Cortex of kidney (tissue), 1 donor: ENCODE measurements at places on chromosomes 11 and 22.

GRCh38 chr11:61963282-61964057 lies 4.0 kb downstream of the FTH1 start:
- no peak for DNase-seq

- no peak for DNase-seq
These were observed 17.3 kb downstream of the TEAD1 start for GRCh38 chr11:12691473-12691872.

GRCh38 chr22:49533886-49534285 lies 293.8 kb downstream of the BRD1 start:
- no peak for DNase-seq

- no peak for DNase-seq
These were observed 1.8 kb downstream of the ADSL start for GRCh38 chr22:40348025-40348658.

GRCh38 chr11:26937386-26937785 lies 56.5 kb upstream of the FIBIN start:
- DNase-seq = no peak

GRCh38 chr22:23801238-23801821 lies 14.6 kb downstream of the SMARCB1 start:
- no peak for DNase-seq

GRCh38 chr11:117923275-117923674 lies 5.9 kb downstream of the TMPRSS13 start:
- DNase-seq = no peak

DNA sequence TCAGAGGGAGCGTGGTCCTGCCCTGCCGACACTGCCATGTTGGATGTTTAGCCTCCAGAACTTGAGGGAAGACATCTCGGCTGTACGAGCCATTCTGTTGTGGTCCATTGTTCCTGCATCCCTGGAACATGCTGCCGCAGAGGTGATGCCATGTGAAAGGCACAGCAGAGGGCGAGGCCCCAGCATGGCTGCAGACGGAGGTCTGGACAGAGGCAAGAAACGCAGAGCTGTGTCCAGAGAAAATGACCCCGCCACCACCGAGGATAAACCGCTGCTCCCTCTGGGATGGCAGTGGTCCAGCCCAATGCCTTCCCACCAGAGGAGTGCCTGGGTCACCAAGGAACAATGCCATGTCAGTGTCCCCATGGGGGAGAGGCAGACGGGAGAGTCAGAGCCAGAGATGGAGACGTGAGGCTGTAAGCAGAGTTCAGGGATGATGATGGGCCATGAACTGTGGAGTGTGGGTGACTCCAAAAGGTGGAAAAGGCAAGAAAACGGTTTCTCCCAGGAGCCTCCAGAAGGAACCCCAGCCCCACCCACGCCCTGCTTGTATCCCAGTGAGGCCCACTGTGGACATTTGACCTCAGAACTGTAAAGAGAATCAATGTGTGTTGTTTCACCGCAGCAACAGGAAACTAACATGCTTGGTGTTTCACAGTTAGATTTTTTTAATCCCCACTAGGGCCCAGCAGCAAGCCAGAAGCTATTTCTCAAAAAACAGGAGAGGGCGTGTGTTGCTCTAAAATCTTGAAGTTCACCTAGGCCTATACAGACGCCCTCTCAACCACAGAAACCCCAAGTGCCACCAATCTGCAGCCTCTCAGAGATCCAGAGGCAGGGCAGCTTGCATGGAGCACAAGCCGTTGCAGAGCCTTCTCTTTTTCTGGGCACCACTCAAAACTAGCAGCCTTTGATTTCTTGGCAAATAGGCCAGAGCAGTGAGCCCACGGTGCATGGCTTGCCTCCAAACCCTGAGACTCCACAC lies 1422.9 kb downstream of the TBC1D22A start:
- DNase-seq = no peak

DNA sequence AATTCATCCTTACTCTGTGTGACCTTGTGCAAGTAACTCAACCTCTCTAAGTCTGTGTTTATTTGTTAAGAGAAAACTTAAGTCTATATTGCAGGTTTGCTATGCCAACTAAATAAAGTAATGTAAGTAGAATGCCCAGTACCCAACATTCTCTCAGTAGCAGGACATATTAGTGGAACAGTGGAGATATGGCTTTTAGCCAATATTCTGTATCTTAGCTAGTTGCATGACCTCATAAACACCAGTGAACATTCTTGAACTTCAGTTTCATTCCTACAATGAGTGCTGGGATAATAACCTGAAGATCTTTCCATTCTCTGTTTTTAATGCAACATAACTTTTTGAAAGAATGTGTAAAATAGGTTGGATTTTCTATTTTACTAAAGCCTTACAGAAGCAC lies 77.0 kb downstream of the RAB38 start:
- DNase-seq = no peak

DNA sequence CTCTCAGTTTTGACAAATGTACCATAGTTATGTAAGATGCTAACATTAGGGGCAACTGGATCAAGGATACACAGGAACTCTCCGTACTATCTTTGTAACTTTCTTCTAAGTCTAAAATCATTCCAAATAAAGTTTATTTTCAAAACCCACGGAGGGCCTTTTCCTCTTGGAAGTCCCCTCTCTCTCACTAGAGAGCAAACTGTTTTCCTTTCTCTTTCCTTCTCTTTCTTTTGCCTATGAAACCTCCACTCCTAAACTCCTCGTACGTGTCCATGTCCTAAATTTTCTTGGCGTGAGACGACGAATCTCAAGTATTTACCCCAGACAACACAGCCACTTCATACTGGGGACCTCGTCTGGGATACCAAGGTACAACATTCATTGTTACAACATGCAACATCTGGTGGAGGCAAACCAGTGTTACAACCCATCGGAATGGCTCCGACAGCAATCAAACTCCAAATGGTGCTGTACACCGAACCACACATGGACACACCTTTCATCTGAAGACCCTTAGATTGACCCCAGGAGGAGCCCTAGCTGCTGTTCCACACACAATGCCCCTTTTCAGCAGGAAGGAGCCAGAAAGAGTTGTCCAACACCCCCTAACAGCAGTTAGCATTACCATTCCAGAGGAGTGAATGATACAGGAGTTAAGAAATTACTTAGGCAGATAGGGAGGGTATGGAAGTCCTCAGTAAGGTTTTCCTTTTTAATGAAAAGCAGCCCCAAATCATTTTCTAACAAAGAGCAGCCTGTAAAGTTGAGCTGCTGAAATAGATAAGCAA lies 108.1 kb downstream of the SGSM3 start:
- DNase-seq = no peak

GRCh38 chr22:48370508-48371325 lies 1457.0 kb downstream of the BRD1 start:
- DNase-seq = no peak

DNA sequence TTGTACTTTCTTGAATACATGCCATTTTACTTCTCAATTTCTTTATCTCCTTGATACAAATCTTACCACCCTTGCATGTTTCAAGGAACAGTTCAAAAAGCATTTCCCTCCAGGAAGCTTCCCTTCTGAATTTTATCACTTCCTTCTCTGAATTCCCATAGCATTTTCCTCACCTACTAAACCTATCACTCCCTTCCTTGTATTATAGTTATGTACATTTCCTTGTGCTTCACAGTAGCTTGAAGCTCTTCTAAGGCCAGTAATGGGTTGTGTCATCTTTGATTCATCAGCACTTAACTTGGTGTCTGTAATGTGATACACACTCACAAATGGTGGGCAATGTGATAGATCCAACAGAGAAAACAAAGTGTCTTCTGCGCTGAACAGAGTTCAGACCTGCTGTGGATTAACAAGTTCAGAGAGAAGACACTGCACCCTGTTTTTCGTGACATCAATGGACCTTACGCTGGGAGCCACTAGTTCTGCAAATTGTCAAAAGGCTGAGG lies 127.5 kb downstream of the CCDC81 start:
- DNase-seq = no peak

- no peak for DNase-seq
These were observed 597.2 kb downstream of the DLG2 start for GRCh38 chr11:85029964-85030363.

- DNase-seq = no peak
These were observed 1.9 kb downstream of the RNF121 start for GRCh38 chr11:71930556-71931244.

DNA sequence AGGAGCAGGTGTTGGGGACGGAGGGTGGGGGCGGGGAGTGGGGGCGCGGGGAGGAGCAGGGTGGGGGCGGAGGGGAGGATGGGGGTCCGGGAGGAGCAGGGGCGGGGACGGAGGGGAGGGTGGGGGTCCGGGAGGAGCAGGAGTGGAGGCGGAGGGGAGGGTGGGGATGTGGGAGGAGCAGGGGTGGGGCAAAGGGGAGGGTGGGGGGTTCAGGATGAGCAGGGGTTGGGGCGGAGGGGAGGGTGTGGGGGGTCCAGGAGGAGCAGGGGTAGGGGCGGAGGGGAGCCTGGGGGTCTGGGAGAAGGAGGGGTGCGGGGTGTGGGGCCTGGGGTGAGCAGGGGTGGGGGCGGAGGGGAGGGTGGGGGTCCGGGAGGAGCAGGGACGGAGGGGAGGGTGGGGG lies 17.1 kb downstream of the CRELD2 start:
- DNase-seq = no peak

GRCh38 chr11:110493346-110493745 lies 63.6 kb downstream of the FDX1 start:
- DNase-seq = no peak

DNA sequence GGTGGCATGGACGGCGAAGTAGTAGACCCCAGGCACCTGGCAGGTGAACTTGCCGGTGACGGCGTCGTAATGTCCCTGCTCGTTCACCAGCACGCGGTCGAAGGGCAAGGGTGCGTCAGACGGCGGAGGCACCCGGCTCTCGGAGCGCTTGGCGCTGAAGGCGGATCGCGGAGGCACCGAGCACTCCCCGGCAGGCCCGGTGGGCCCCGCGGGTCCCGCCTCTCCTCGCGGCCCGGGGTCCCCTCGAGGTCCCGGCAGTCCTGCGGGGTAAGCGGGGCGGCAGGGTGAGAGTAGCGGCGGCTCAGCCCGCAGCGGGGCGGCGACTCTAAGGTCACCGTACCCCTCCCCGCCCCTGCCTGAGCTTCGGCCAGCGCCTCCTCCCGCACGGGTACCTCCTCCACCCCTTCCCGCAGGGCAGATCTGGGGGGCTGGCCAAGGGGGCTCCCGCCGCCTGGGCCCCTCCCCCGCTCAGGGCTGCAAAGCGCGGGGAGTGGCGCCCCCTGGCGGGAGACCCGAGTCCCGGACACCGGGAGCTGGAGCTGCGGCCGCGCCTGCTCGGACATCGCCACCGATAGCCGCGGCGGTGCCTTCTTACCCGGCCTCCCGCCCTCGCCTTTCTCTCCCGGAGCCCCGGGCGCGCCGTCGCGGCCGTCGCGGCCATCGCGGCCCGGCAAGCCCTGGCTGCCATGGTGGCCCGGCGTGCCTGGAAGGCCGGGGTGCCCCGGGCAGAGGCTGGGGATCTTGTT lies 921 bp downstream of the C1QTNF5 start:
- no peak for DNase-seq

DNA sequence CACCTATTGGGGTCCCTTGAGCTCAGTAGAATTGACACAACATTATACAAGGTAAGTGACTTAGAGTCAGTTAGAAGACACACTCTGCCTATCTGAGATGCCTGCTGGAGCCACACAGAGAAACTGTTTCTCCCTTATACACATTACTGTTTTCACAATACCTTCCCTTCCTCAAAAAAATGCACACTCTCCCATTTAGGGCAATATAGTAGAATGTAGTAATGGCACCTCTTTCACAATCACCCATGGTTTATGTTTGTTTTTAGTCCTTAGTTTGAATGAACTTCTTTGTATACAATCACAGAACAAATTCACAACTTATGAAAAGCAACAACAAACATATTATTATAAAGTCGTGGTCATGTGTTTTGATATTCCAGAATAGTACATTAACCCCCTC lies 14.3 kb downstream of the OR52H1 start:
- DNase-seq = no peak

- DNase-seq = no peak
These were observed 148.5 kb downstream of the GRIK4 start for GRCh38 chr11:120660024-120660565.

DNA sequence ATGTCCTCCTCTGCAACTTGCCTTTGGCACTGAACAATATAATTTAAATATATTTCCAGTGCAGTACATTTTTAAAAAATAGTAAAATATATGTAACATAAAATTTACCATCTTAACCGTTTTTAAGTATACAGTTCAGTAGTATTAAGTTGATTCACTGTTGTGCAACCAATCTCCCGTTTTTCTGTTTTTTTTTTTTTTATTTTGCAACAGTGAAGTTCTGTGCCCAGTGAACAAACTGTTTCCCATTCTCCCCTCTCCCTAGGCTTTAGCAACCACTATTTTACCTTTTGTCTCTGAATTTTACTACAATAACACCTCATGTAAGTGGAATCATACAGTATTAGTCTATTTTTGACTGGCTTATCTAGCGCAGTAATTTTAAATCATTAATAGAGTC lies 13.8 kb downstream of the PRRG4 start:
- no peak for DNase-seq

DNA sequence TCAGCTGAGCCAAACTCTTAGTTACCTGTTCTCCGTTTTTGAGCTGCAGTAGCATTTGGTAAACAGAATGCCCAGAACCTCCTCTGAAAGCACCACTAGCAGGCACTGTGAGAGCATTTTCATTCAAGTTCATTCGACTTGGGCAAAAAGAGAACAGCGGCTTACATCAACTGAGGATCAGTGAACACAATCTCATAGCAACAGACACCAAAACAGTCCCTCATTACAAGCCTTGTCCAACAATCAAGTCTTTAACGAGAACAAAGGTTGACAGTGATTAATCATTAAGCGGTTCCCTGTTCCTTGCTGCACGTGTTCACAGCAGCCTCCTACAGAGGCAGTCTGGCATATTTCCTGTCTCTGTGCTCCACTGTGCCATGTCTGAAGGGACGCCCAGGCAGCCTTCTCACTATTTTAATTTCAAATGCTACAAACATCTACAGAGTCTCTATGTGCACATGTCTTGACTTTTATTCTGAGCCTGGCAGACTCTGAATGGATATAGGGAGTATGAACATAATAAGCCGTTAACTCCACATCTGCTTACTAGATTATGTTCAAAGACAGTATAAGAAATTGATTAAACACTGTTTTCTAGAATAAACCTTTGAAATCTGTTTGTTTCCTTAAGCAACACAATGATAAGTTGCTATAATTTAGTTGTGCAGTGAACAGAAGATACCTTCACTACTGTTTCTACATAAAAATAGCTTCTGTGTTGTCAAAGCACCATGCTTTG lies 88.3 kb upstream of the MTMR2 start:
- no peak for DNase-seq

- DNase-seq = no peak
These were observed 9.4 kb downstream of the IGSF9B start for GRCh38 chr11:133947321-133947756.

GRCh38 chr11:122749005-122749687 lies 89.2 kb upstream of the CRTAM start:
- no peak for DNase-seq

- no peak for DNase-seq
These were observed 2.9 kb downstream of the DAGLA start for GRCh38 chr11:61682906-61683675.

DNA sequence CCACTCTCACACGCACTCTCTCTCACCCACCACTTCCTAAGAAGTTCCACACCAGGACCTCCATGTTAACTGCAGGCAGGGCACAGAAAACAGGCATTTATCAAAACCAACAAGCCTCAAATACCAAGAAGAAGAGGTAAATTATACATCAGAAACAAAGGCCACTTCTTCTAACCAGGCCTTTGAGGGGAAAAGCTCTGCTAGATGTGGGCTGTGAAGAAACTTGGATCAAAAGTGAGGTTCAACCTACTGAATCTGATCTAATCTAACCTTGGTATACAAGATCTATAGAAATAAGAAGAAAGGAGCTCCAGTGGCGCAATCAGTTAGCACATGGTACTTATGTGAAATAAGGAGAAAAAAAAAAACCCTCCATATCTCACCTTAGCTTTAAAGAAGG lies 91.9 kb downstream of the FAM168A start:
- DNase-seq = no peak

GRCh38 chr22:30186041-30186440 lies 60.5 kb downstream of the LIF start:
- no peak for DNase-seq
